ENCODE measurements at places on chromosomes 5 and 9.

- no peak for DNase-seq
These were observed 441.3 kb upstream of the PIK3R1 start for GRCh38 chr5:67774267-67774552.

DNA sequence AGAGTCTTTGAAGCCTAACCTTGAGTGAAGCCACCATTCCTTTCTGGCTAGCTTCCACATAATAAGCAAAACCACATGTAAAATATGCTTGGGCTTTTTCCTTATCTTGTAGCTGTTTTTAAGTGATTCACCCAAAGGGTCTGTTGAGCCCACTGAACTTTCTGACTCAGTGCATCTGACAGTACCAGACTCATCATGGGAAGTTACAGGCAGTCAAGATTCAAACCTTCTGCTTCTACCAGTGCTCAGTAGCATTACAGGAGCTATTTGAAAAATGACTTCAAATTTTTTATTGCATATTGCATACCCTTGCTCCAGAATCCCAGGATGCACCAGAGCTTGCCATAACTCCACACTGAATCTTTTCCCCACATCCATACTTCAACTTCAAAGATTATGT lies 87.5 kb upstream of the PTPRD start:
- DNase-seq: no peak

DNA sequence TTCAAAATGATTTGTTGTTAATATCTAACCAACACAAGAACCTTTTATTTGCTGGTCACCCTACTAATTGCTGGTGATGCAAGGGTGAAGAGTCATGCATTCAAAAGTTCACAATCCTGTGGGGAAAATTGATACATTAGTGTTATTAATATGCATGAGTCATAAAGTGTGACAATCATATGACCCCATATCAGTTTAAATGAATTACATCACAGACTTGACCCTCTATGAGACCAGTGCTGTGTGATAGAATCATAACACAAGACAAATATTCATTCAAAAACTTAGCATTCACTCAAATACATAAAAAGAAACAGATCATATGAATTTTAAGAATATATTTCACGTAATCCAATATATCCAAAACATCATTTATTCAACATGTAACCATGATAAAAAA lies 304.6 kb upstream of the CDH12 start:
- DNase-seq: no peak

DNA sequence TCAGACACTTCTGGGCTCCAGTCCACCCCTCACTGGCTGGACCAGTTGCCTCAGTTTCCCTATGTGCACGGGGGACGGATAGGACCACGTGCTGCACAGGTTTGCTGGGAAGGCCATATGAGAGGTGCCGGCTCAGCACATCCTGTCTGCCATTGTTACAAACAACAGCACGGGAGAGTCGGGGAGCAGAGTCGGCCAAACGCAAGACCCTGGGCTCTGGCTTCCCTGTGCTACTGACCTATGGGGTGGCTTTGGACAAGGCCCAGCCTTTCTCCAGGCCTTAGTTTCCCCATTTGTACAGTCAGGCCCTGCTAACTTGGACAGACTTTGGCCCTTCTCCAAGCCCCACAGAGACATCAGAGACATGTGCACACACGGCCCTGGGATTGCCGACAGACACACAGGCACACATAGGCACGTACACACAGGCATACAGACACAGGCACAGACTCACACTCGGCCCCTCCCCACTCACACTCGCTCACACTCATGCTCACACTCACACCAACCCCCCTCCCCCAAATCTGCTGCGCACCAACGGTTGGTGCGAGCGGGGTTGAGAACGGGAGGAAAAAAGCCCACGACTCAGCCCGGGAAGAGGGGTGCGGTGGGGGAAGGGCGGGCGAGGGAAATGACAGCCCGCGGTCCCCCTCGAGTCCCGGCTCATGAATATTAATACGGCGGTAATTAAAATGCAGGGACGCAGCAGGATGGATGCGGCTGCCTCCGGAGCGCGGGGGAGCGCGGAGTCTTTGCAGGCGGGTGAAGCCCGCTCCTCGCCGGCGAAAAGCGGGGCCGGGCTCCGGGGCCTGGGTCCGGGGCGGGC lies 133.0 kb downstream of the C9orf50 start:
- DNase-seq: peak; percentile 66

- DNase-seq: no peak
These were observed 88.2 kb downstream of the PTPN3 start for GRCh38 chr9:109409773-109410397.

GRCh38 chr9:26746357-26747072 lies 146.1 kb downstream of the CAAP1 start:
- DNase-seq: peak; percentile 76

DNA sequence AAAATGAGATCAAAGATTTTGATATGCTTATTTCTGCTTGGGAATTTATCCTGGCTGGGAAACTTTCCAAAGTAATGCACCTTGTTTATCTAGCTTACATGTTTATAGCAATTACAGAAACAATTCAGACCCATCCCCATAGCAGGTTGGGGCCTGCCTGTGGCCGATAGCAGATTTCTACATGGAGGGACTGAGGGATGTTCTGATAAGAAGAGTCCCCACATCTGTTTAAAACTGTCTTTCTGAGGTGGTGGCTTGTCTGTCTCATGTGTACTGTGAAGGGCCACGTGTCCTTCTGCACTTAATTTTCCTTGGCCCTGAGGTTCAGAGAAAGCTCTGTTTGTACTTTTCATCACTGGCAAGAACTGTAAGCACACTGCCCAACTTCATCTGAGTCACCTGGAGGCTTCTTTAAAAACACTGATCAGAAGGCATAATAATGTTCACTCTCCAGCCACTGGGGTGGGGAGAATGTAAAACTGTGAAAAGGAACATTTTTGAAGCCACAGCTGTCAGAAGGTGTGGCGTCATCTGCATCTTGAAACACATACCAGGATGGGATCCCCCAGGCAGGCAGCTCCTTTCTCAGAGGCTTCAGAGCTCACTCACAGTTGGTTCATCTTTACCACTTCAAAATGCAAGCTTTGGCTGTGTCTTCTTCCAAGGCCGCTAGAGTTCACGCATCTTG lies 80.3 kb downstream of the MAP1B start:
- peak; percentile 40 for DNase-seq

DNA sequence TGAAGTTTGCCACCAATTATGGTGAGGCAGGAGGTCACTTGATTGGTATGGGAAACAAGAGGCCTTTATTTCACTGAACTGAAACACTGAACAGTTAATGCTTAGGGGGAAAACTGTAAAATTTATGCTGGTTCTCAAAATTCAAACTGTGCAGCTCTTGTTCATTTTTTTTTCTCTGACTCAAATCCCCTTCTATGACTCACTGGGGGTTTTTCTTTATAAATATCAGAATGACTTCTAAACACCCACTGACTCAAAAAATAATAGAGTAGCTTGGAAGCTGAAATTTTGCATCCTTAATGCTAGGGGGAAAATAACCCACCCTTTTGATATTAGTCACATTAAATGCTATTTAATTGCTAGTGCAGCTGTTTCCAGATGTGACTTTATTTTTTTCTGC lies 24.1 kb upstream of the OTP start:
- DNase-seq: no peak

GRCh38 chr9:88753691-88754367 lies 218.9 kb downstream of the NXNL2 start:
- no peak for DNase-seq

DNA sequence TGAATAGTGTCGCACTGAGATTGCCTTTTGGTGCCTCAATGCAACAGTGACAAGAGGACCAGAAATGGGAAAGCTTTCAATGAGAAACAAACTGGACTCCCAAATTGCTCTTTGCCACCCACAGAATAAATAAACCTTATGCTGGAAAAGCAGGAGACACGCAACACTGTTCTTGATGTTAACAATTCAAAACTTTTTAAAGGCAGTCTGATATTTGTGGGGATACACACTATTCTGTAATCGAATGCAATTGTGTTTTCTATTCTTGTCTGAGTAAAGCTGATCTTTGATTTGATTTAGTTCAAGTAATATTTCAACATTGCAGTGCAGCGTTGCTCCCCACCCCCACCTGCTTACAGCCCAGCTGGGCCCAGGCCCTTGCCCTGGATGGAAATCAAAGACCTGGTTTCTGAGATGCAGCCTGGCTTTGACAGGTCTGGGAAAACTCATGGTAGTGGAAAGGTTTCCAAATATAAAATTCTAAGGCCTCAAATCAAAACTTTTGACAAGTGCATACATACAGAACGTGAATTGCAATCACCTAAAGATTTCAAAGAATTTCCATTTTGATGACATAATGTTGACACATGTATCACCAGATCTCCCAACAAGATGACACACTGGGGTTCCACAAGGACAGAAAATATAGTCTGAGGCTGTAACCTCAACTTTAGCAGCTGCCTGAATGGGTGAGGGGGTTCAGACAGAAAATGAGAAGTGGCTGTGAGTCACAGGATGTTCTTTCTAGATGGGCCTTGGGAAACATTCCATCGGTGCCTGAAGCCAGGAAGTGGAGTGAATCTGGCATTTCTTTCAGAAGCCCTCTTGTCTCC lies 55.1 kb downstream of the ABCA1 start:
- DNase-seq: peak; percentile 91

GRCh38 chr9:131140112-131140511 lies 14.7 kb downstream of the NUP214 start:
- no peak for DNase-seq

- no peak for DNase-seq
These were observed 3.8 kb upstream of the C9 start for GRCh38 chr5:39368116-39368515.

DNA sequence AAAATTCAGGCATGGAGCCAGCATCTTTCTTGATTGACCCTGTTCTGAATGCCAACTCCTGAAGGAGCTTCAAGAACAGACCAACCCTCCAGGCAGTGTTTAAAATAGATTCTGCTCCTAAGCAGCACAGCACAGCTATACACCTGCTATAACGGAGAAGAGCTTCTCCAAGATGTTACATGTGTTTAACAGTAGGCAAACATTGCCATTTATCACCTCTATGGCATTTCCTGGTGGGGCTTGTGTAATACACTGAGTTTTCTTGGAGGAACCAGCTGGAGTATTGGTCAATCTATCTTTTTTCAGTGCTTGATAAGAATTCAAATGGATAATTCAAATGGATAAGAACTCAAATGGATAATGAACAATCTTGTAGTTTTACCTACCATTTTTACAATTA lies 615.1 kb downstream of the CDH12 start:
- DNase-seq: peak; percentile 16

DNA sequence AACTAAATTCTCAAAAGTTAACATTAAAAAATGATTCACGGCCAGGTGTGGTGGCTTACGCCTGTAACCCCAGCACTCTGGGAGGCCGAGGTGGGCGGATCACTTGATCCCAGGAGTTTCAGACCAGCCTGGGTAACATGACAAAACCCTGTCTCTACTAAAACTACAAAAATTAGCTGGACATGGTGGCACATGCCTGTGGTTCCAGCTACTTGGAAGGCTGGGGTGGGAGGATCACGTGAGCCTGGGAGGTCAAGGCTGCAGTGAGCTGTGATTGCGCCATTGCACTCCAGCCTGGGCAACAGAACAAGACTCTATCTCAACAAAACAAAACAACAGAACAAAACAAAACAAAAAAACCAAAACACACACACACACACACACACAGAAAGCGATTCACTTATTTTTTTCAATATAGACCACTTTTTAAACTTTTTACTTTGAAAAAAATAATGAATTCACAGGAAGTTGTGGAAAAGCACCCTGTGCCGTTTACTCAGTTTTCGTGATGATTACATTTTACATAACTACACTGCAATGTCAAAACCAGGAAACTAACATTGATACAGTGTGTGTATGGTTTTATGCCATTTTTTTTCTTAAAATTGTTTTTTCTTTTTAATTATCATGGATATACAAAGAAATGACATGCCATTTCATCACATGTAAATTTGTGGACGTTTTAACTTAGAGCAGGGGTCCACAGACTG lies 73.7 kb downstream of the TENT4A start:
- DNase-seq: no peak

DNA sequence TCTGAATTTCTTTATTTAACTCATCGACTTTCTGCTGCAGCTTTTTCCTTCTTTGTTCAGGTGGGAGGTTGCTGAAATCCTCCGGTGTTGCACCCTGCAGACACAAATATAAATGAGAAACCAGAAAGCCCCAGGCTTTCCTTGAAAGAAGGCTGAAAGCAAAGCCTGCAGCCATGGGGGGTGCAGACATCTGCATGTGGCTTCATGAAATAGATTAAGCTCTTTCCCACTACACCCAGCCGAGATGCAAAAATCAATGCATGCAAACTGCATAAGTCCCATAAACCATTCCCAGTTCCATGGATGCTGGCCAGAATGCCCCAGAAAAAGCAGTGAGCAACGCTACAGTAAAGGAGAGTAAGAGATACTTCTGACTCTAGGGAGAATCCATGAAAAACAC lies 73.6 kb downstream of the USP20 start:
- no peak for DNase-seq

DNA sequence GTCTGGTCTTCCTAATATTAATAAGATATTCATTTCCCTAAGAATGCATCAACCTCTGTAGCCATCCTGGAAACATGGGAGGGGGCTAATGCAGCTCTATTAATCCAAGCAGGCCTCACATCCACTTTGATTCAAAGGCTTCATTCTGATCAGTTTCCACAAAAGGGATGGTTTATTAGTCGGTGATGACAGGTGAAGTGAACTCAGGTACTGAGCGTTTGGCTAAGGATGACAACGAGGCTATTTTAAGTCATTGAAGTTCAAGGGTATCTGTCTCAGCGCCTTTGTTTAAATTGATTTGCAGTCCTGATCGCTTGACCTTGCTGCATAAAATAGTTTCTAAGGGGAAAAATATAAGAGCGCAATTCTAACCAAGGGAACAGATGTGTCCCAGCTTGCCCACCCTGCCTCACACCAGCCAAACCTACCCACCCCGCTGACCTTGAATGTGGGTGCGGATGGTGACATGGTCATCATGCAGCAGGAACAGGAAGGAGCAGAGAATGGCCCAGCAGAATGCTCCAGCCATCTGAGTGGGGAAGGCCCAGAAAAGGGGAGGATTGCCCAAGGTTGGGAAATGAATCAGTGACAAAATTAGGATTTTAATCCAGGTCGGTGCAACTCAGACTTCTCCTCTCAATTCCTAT lies 70.5 kb upstream of the ZNF618 start:
- no peak for DNase-seq

DNA sequence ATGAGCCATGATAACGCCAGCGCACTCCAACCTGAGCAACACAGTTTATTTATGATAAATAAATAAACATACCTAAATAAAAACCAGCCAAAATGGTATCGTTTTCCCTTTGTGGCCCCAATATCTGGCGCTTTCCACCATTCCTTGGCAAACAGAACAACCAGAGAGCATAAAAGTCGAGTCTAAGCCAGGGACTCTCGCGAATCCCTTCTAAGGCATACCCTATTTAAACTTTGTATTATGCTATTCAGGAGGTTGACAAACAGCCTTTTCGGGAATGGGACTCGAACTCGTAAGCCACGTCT lies 386 bp upstream of the MATR3 start:
- no peak for DNase-seq
